Trophoblast cell (in vitro differentiated cells and primary cell): ENCODE measurements at places on chromosomes 3 and 15.

DNA sequence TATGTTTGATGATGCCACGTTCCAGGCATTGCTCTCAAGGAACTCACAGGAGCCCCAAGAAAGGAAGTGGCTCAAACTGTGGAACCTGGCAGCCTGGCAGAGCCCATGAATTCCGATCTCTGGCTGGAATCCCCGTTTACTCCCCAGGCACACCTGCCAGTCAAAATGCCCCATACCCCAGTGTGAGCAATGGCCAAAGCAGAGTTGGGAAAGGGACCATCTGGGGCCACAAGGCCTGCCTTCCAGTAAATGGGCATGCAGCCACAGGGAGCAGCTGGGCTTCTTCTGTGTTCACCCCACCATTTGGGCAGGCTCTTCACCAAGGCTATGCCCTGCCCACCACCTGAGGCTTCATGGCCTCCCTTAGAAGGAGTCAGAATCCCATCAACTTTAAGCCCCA is 257.0 kb upstream of the GOLGA6L4 start:
- DNase-seq: no peak

- DNase-seq: no peak
Measured at GRCh38 chr3:151789853-151790463, 24.0 kb upstream of the AADAC start.

DNA sequence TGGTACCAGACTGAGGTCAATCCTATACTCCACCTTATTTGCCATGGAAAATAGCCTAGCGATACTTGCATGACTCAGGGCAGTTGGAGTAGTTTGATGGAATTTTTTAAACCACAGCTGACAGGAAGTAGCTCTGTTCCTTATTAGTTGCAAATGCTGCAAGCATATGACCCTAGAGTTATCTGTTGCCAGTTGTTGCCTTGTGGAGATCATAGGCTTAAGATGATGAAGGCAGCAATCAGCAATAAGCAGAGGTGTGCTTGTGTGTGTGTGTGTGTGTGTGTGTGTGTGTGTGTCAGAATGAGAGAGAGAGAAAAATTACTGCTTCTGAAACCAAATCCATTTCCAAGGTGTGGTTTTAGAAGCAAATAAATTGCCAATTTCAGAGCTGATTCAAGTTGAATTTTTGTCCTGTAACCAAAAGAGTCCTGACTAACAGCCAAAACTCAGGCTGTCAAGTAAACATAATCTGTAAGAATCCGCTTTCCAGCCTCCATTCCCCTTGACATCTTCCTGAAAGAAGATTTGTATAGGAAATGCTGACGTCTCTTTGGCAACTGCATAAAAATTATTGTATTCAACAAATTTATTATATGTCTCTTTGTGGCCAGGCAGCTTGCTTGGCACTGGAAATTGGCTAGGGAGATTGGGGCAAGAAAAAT is 141.2 kb downstream of the SERPINI1 start:
- DNase-seq: peak; percentile 8

GRCh38 chr3:9730657-9731205 is 804 bp upstream of the BRPF1 start:
- DNase-seq: no peak

DNA sequence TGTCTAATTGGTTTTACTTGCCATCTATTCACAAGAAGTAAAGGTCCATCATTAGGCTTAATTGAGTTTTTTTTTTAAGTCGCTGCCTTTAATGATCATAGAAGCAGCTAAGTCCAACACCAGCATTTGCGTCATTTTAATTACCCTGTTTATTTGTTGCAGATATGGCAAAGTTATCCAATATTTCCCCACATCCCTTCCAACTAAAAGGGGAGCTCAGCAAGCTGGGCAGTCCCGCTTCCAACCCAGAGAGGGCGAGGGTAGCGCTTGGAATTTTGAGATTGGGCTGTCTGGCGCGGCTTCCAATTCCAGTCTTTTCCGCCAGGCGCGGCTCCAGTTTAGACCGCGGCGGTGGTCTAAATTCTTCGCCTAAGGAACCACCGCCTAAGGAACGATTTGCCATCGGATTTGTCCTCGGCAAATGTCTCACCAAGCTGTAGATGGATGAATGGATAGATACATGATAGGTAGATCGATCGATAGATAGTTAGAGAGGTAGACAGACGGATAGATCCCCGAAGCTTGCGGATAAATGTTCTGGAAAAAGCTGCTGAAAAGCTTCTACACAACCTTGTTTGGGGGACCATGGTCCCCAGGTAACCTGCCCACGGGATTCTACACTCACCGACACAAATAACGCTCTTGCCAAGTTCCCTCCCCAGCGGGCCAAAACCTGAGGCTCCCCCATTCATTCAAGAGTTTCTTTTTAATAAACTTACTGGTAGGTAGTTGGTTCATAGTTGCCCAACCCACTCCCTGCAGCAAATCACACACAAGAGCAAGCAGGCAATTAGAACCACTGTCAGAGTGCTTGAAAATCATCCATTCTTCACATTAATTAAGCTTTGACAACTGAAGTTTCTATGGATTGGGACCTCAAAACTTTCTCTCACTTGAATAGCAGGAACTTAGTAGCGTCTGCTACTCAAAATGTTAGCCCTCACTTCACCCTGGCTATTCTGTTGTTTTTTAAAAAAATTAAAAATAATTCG is 49.1 kb downstream of the ZIC4 start:
- no peak for DNase-seq
